Aorta (tissue), 5 donors: ENCODE measurements at places on chromosomes 2 and 18.

- no peak for DNase-seq
Measured at GRCh38 chr2:46815121-46815802, 100.3 kb downstream of the MCFD2 start.

- DNase-seq: no peak
Measured at GRCh38 chr18:5389356-5389755, 93.8 kb upstream of the ZBTB14 start.

GRCh38 chr2:45117383-45117782 lies 108.1 kb upstream of the SIX2 start:
- DNase-seq: no peak

DNA sequence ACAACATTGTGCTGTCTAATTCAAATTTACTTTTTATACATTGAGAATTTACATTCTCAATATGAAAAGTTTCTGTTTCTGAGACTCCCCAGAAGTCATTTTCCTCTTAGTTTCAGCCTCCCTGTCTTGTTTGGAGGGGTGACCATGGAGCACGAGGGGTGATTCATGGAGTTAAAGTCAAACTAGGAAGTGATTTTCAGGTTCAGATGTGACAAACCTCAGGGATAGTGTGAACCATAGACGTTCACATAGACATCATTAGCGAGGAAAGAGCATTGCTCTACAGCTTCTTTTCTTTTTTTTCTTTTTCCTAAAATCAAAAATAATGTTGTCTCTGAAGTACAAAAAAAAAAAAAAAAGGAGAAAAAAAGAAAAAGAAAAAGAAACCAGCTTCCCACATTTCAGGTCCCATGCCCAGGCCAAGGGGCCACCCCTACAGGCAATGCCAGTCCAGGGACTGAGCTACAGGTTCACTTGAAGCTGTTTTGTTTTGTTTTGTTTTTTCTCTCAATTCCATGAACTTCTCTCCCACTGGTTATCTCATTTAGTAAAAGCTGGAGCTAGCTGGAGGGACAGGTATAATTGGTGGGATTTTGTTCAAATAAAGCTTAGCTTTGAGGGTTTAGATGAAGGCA lies 18.1 kb upstream of the LCLAT1 start:
- no peak for DNase-seq

DNA sequence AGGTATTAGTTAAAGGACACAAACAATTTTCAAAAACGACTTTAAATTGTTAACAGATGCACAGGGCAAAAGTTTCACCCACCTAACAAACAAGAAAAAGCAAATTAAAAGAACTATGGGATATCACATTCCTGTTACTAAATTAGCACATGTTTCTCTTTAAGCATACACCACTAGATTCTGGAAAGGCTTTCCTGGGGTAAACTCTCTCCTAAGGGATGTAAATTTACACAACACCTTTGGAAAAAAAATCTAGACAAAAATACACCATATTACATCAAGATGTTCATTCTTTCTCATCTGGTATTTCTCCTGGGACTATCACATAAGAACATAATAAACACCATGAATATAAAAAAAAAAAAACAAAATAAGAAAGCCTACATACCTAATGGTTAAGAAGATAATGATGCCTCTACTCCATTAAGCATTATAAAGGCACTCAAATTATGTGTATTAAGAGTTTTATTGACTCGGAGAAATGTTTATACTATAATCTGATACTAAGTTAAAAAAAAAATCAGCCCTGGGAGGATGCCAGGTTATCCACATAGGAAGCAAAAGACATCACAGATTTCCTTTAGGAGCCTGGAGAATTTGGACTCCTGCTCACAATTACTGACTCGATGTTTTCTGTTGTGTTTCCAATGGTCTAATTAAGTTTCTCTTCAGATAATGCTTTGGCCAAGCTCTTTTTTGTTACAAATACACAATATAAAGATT lies 82.8 kb upstream of the AFF3 start:
- no peak for DNase-seq

GRCh38 chr18:24274837-24275236 lies 122.8 kb downstream of the OSBPL1A start:
- DNase-seq: peak; percentile 65

- DNase-seq: no peak
Measured at GRCh38 chr2:10475811-10476660, 27.9 kb upstream of the ODC1 start.

DNA sequence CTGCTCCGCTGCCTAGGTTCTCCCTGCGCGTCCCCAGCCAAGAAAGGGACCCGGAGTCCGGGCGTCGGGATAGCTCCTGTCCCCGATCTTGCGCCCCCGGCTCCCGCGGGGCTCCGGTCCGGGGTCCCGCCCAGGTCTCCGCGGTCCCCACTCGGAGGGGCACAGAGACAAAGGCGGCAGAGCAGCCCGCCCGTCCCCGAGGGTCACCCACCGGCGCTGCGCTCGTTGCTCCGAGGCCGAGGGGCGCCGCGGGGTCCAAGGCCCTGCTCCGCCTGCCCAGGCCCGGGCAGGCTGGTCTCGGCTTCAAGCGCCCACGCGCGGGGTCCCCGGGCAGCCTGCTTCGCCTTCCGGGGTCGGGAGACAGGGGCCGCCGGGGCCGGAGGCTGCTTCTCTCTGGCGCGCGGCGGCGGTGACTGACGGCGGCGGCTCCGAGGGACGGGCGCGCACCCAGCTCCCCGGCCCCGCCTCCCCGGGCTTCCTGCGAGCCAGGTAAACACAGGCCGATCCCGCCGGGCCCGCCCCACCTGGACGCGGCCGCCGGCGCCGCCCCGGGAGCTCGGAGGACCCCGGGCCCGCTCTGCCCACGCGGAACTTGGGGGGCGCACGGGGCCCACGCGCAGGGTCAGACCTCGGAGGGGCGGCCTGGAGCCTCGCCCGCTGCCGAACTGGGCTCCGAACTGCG lies at the start of gene MBP:
MBP (minus strand) TSS at position 415 of the 682 bp plus-strand sequence. CDS start 27,522 bp downstream, outside the sequence.
- peak; percentile 90 for DNase-seq

DNA sequence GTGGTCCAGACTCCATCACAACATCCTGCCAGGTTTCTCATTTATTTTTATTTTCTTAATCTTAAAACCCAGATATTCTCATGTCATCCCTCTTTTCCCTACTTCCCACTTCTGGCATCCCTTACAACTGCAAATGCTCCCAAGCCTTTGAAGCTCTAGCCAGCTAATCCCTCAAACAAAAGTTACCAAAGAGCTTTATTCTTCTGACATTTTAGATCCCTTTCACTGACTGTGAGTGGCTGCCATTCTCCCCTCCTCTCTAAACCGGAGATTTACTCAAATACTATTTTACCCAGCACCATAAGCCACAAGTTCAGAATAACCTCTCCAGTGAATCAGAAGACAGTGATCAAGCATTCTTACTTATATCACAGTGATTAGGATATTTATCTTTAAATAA lies 569.0 kb upstream of the SYT4 start:
- no peak for DNase-seq

DNA sequence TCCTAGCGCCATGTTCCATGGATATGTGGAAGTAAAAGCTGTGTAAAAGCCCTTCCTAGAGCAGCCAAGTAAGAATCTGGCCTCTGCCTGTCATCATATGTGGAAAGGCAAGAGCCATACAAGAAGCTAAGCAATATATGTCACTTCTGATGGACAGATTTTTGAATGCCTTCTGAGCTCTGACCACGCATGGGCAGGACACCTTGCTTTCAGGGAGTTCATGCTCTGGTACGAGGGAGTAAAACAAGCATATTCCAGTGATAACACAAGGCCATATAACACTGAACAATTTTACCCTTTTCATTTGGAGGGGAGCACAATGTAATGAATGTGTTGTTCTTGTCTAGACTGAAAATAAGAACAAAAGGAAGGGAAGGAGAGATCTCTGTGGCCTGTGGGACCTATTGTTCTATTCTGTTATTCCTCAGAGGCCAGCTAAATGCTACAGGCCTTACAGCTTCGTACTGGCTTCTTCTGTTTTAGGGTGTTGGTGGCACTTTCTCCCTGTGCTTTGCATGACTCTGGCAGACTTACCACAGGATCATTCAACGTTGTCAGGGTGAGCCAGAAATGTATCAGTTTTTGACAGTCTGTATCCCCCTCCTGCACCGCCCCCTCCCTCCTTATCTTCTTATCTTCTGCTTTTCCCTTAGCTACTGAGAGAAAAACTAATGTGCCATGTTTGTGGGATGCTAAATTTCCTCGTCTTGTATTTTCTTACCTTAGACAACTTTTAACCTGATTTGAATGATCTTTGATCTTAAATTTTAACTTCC lies 99.5 kb downstream of the MAP4K4 start:
- DNase-seq: no peak
